Endothelial cell of coronary artery (primary cell): ENCODE measurements at places on chromosomes 7 and 10. TPM values are rescaled to one million over a fixed set of nuclear protein-coding genes. Genes with fewer than 3 reads are reported as not detected.

Gene CTAGE4
- total RNA-seq = 0.18 and 0.56 TPM in 2 replicates

Gene CNNM1
- total RNA-seq = under 0.01 TPM in 1 of 2 replicates, not detected in the other

Gene TMEM273
- 0.28 and 6.1 TPM in 2 replicates for total RNA-seq

Gene INMT
- total RNA-seq = 0.28 TPM in 1 of 2 replicates, not detected in the other

Gene PKD2L1
- not detected in 2 replicates for total RNA-seq

Gene PRKCQ
- 0.75 and 0.81 TPM in 2 replicates for total RNA-seq

Gene CCDC186
- total RNA-seq = 13.0 and 18.1 TPM in 2 replicates

Gene TCAF2
- total RNA-seq = 5.2 and 12.4 TPM in 2 replicates

Gene PLAU
- 45.6 and 46.1 TPM in 2 replicates for total RNA-seq

Gene CCDC126
- 10.3 and 10.9 TPM in 2 replicates for total RNA-seq

Gene SEMA3D
- 1.4 and 2.4 TPM in 2 replicates for total RNA-seq

Gene COL28A1
- total RNA-seq = not detected in 2 replicates

Gene C10orf105
- total RNA-seq = not detected in 2 replicates

Gene PCLO
- total RNA-seq = 0.09 and 0.45 TPM in 2 replicates

Gene BAMBI
- 2.2 and 8.4 TPM in 2 replicates for total RNA-seq

Gene CH25H
- total RNA-seq = 0.18 and 0.28 TPM in 2 replicates

Gene POLR2J2
- 2.6 and 3.0 TPM in 2 replicates for total RNA-seq

Gene CRTAC1
- total RNA-seq = 0.28 and 1.2 TPM in 2 replicates

Gene COL17A1
- total RNA-seq = 2.2 and 5.4 TPM in 2 replicates

Gene SLC16A9
- 0.19 and 5.2 TPM in 2 replicates for total RNA-seq

Gene GBX1
- total RNA-seq = not detected in 2 replicates

Gene PROSER2
- 4.0 and 5.0 TPM in 2 replicates for total RNA-seq

Gene LRRC27
- 9.4 and 10.8 TPM in 2 replicates for total RNA-seq

Gene SKAP2
- total RNA-seq = 8.1 and 11.1 TPM in 2 replicates

Gene ARMC3
- total RNA-seq = not detected in 2 replicates

Gene TUBB8
- not detected in 2 replicates for total RNA-seq

Gene FZD8
- total RNA-seq = 33.4 and 66.6 TPM in 2 replicates

Gene MEIG1
- not detected in 2 replicates for total RNA-seq

Gene BEND7
- 10.2 and 15.2 TPM in 2 replicates for total RNA-seq

Gene ALOX5
- total RNA-seq = under 0.01 and 0.18 TPM in 2 replicates

Gene ACTL6B
- total RNA-seq = not detected in 2 replicates

Gene SPDYE2
- not detected in 2 replicates for total RNA-seq

Gene ZNF25
- 4.3 and 7.7 TPM in 2 replicates for total RNA-seq

Gene PRKG1
- total RNA-seq = 1.9 and 3.9 TPM in 2 replicates

Gene PRR15
- 0.45 and 7.7 TPM in 2 replicates for total RNA-seq

Gene ANKRD61
- total RNA-seq = 0.09 and 0.18 TPM in 2 replicates

Gene VSTM4
- total RNA-seq = 0.09 and 0.27 TPM in 2 replicates

Gene DNAJB9
- total RNA-seq = 24.9 and 38.0 TPM in 2 replicates

Gene CHST3
- 10.0 and 16.8 TPM in 2 replicates for total RNA-seq

Gene RSPH10B
- total RNA-seq = under 0.01 and 0.09 TPM in 2 replicates

Gene CHST15
- total RNA-seq = 22.0 and 33.4 TPM in 2 replicates

Gene BLVRA
- total RNA-seq = 31.4 and 32.9 TPM in 2 replicates

Gene NPFFR1
- not detected in 2 replicates for total RNA-seq

Gene ZNHIT1
- 94.3 and 111 TPM in 2 replicates for total RNA-seq

Gene BMI1
- total RNA-seq = 27.5 and 32.9 TPM in 2 replicates

Gene ADARB2
- 0.18 TPM in 1 of 2 replicates, not detected in the other for total RNA-seq

Gene FUOM
- total RNA-seq = 17.0 and 29.5 TPM in 2 replicates

Gene OR2A5
- total RNA-seq = not detected in 2 replicates

Gene CELF2
- total RNA-seq = 10.5 and 12.0 TPM in 2 replicates

Gene GOLGA7B
- total RNA-seq = under 0.01 TPM in 1 of 2 replicates, not detected in the other

Gene ADRB1
- total RNA-seq = not detected in 2 replicates

Gene SUGCT
- total RNA-seq = 3.1 and 3.4 TPM in 2 replicates

Gene TAF3
- 1.6 and 1.9 TPM in 2 replicates for total RNA-seq

Gene RNF32
- total RNA-seq = 0.18 and 0.19 TPM in 2 replicates

Gene SPDYE11
- not detected in 2 replicates for total RNA-seq

Gene ABCC2
- total RNA-seq = 0.54 and 1.0 TPM in 2 replicates

Gene PHTF2
- total RNA-seq = 9.0 and 11.5 TPM in 2 replicates

Gene ZNF775
- total RNA-seq = 7.3 and 8.5 TPM in 2 replicates
